ENCODE measurements at places on chromosomes 11 and 22. TPM values are rescaled to one million over a fixed set of nuclear protein-coding genes. Genes with fewer than 3 reads are reported as not detected.
A peak's percentile ranks its signal among the peaks of the same experiment; 100 is the strongest.

ABTB2 gene
- total RNA-seq: 2.9 TPM

NAALADL1 gene
- 0.23 TPM for total RNA-seq

RIMBP3C gene
- 0.12 TPM for total RNA-seq

POU2AF1 gene
- 1.1 TPM for total RNA-seq

TRIM48 gene
- total RNA-seq: not detected

HEPHL1 gene
- not detected for total RNA-seq

YDJC gene
- total RNA-seq: 55.9 TPM

OR5T1 gene
- not detected for total RNA-seq

PACSIN3 gene
- total RNA-seq: 72.8 TPM

IGSF22 gene
- total RNA-seq: not detected

PCNX3 gene
- 52.7 TPM for total RNA-seq

TMX2 gene
- total RNA-seq: 152 TPM

RFPL1 gene
- not detected for total RNA-seq

DNA sequence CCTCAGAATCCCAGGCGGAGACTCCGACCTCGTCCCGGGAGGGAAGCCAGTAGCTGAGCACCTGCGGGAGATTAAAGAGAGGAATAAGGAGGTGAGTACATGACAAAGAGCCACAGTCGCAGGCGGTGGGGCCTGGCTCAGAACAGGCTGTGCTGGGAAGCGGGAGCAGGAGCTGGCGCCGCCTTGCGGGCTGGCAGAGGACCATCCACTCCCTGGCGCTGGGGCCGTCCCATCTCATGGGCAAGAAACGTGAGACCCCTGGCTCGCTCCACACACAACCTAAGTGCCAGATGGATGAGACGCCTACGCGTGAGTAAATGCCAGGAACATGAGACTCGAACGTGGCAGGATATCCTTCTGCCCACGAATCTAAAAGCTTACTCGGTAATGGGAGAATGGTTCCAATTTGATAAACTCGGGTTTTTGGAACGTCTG, 6.3 kb downstream of the CEND1 start:
- DNase-seq: peak; percentile 83

- DNase-seq: peak; percentile 83
Measured at GRCh38 chr22:44676441-44677352, 25.3 kb upstream of the PRR5 start.

DNA sequence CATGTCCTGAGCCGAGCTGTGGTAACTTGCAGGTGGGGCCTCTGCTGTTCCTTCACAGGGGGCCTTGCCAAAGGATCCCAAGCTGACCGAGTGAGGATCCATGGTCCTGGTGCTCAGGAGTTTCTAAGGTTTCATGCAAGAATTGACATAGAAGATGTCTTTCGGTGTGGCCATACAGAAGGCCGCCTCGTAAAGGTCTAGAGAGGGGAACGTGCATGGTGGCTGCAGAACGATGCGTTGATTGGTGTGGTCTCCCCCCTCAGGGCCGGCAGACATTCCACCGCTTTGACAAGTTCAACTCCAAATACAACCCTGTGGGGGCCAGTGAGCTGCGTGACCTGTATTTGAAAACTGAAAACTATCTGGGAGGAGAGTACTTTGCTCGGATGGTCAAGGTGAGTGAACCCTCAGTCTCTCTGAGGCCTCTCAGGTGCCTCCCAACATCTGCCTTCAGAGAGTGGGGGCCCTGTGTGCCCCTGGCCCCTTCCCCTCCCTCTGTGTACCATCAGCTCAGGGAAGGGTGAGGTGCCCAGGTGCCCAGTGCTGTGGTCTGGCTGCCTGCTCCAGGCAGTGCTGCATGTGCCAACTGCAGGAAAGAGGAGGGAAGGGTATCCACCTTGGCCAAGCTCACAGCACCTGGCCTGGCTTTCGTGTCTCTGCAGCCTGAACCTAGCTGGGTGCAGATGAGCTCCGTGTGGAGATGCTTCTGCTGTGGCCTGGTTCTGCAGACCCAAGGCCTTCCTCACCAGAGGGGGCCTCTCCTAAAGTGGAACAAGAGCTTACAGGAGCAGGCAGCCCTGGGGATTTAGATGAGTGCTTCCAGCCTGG, 39.8 kb downstream of the AMPD3 start:
- DNase-seq: no peak

GRCh38 chr11:121459413-121460017, 6.7 kb upstream of the SORL1-AS1 start:
- DNase-seq: no peak

DNA sequence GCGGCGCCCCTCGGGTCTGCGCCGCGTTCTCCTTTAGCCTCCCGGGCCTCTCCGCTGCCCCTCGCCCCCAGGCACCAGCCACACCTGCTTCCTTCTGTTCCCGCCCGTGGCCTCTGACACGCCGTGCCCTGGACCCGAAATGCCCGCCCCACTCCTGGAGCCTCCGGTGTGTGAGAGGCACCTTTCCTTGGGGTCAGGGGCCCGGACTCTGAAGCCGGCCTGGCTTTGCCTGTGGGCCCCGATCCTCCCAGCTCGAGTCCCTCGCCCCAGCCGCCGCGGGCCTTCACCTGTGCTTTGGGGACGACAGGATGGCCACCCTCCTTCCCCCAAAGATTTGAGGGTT, 661 bp upstream of the CDPF1 start:
- DNase-seq: no peak

- DNase-seq: no peak
Measured at GRCh38 chr11:33984682-33985389, 66.7 kb upstream of the CAPRIN1 start.

DNA sequence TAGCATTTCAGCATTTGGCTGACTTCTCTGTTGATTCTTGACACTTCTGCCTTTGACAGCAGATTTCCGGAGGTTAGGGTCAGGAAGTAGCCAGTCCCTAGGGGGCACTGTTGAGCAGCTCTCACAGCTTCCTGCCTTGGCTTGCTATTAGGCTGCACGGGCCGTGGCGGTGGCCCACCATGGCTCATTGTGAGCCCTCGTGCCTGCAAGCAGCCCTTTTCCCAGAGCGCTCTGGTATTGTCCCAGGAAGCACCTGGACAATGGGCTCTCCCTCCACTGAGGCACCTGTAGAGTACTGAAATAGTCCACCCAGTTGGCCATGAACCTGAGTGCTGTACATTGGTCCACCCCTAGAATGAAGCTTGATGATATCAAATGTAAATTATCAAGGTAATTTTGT, 100.2 kb upstream of the GAL start:
- peak; percentile 71 for DNase-seq

GRCh38 chr11:23023319-23023718, 163.0 kb upstream of the CCDC179 start:
- DNase-seq: no peak

DNA sequence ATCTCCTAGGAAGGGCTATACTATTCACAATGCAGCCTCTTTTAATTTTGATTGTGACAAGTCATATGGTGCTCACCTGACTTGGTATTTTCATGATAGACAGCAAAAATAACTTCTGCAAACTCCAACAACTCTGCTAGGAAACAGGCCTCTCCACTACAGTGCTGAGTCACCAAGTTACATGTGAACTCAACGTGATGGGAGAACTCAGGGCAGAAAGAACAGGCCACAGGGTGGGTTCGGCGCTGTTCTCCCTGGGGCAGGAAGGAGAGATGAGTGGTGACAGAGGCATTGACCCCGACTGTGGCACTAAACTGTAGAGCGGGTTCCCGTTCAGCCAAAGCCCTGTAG, 76.6 kb upstream of the UCP3 start:
- DNase-seq: no peak

DNA sequence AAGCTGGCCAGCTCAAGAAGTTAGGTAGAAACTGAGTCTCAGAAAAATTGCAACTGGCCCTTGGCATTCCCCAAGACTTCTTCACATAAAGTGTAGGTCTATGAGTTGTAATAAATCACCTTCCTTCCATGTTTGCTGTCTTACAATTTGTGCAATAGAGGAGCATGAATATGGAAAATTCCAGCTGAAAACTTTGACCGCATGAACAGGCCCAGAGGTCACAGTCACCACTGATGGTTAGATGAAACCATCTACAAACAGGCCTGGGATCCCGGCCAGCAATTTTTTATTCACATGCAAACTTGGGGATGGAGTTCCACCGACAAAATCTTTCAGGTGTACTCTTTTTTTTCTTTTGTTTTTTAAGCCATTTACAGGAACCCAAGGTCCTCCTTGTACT, 88.1 kb downstream of the SERGEF start:
- DNase-seq: no peak

DNA sequence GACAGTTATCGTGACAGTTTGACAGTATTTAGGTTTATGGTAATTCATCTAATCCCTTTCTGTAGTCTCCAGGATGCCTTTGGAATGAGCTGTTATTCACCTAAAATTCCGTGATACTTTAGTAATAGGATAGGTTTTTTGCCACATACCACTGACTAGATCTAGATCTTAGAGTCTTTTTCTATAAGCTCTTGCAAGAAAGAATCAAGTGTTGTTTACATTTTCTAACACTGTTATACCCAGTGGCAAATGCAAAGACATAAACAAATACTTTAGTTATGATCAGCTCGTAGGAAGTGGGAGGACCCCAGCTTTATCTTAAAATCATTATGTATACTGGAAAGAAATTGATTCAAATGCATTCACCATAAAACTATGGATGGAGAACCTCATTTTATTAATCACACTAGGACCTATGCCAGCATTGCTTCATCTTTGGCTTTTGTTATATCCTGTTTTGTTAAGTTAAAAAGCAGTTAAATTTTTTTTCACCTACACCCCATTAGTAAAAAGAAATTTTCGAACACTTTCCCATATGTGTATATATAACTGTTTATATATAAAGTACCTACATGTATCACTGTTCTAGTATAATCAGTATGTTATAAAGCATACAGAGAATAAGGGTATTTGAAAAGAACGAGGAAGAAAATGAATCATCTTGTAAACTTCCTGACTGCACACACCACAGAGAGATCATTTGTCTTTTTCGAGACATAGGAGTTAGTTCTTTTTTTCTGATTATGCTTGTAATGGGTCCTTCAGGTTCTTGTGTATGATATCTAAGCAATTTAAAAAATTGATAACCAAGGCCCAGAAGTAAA, 60.9 kb downstream of the PDHX start:
- DNase-seq: no peak

DNA sequence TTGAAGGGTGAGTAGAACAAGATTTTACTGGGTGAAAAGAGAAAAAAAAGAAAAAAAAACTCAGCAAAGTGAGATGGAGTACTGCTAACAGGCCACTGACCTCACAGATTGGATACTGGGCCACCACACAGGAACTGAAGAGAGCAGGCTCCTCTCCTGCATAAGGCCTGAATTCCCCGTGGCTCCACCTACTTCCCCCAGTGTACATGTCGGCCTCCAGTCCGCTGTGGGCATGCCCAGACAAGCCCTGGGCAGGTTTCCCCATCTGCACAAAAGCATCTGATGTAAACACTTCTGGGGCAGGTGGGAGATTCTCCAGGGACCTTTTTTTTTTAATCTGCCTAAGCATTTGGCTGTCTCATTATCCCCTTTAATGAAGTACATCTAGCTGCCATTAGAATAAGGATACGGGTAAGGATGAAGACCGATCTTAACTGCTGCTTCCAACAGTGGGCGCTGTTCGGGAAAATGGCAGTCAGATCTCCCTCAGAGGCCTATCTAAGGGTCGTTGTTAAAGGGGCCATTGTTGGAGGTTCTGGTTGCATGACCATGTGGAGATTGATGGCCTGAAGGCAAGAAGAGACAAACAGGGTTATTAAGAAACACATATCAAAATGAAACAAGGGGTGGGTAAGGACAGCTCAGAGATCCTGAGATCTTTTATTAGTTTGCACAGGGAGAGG, 48.5 kb downstream of the MS4A13 start:
- DNase-seq: no peak

GRCh38 chr11:34356913-34357700, 703 bp downstream of the ABTB2 start:
- DNase-seq: peak; percentile 64

DNA sequence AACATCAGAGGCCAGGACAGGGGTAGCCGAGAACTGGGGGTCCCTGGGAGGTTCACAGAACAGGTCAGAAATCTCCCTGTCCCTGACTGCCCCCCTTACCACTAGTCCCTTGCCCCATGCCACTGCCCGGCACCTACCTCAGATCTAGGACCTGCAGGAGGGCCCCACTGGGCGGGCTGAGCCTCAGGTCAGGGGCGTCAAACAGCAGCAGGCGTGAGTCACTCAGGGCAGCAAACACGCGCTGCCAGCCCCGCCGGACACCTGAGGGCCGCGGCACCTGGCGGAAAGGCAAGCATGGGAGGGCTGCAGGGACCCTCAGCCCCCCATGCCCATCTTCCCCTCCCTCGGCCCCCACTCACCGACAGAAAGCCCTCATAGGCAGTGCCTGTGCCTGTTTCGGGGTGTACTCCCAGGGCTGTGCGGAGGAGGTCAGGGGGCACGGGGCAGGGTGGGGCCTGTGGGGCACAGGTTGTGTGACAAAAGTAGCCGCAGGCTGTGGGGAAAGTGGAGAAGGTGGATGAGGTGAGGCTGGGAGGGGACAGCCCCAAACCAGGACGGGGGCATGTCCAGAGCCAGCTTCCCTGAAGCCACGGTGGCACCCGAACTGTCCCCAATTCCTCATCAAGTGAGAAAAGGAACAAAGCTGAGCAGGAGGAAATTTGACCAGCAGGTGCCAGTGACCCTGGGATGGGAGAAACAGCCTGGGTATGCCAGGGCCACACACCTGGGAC, 11.8 kb downstream of the CDC42BPG start:
- DNase-seq: no peak

GRCh38 chr11:116513894-116514293, 258.9 kb downstream of the BUD13 start:
- DNase-seq: peak; percentile 69

GRCh38 chr11:120390585-120390922, 54.3 kb downstream of the ARHGEF12 start:
- no peak for DNase-seq

GRCh38 chr11:60764879-60765278, 8.2 kb downstream of the MS4A15 start:
- DNase-seq: no peak

GRCh38 chr11:103947546-103947919, 88.9 kb upstream of the DDI1 start:
- no peak for DNase-seq
